ENCODE measurements at places on chromosomes 12 and 14.

DNA sequence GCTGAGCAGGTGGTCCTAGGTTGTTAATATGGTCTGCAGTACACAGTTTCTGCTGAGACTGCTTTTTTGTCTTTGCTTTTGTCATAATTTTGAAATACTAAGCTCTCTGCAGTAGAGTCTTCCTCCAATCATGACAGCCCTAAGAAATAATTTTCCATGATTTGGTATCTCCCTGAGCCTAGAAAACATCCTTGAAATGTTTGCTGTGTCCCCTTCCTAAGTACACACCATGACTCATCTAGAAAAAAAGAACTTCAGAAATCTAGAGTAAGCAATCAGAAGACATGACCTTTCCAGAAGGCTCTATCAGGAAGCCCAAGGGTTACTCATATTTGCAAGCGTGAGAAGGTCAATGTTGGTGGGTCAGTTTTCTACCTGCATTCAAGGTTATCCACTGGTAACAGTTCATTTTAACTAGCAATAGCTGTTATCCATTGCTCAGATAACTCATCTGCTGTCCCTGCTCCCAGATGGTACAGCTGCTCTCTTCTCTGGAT lies 16.4 kb downstream of the DAD1 start:
- DNase-seq, result no peak

- no peak for DNase-seq
Measured at GRCh38 chr12:110917961-110918360, 2.4 kb downstream of the MYL2 start.

GRCh38 chr12:50678650-50679365 lies 85.1 kb upstream of the ATF1 start:
- no peak for DNase-seq

- DNase-seq, result peak; percentile 21
Measured at GRCh38 chr12:100199347-100200149, 1.1 kb upstream of the ACTR6 start.

DNA sequence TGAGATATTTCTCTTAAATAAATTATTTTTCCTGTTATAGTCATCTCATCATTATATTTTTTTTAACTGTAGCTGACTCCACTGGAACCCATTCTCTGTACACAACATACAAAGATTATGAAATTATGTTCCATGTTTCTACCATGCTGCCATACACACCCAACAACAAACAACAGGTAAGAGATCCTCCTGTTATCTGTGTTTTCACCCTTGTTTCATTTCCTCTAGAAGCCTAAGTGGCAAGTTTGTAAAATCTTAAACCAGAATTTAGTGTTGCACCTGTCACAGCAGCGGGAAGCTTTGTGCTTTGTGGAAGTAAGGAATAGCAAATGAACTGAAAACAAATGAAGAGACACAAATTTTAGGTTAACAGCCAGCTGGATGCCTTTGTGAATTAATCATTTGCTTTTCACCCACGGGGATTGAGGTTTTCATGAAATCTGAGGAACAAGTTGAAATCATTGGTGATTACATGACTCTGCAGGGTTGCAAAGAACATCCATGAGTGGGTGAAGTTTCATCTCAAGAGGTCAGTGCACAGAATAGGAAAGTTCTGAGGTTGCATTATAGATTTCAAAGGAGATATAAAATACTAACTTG lies 273.9 kb upstream of the RGS6 start:
- no peak for DNase-seq

- DNase-seq, result no peak
Measured at GRCh38 chr12:93127582-93128331, 198.7 kb upstream of the EEA1 start.

DNA sequence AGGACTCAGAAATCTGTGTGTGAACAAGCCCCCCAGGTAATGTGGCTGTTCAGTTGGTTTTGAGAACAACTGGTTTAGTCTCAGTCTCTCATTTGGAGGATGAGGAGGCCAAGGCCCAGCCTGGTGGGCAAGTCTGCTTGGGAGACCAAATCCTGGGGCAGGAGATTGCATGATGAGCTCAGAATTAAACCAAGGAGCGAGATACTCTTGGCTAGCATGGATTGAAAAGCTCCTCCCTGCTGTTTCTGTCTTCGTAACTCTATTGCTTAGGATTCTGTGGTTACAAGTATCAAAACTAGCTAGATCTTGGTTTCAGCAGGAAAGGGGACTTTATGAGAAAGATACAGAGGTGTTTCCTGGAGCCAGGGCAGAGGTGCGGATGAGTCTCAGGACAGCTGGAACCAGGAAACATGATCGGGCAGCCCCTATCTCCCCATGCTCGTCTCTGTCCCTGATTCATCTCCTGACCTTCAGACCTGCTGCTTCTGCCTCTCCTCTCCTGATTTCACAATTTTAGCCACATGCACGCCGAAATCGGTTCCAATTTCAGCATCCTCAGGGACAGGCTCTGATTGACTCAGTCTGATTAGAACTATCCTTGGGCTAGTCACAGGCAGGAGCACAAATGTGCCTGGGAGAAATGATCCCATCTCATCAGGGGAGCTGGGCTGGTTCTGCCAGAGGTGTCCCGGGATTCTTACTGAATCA lies 40.2 kb upstream of the RIN3 start:
- DNase-seq, result no peak

DNA sequence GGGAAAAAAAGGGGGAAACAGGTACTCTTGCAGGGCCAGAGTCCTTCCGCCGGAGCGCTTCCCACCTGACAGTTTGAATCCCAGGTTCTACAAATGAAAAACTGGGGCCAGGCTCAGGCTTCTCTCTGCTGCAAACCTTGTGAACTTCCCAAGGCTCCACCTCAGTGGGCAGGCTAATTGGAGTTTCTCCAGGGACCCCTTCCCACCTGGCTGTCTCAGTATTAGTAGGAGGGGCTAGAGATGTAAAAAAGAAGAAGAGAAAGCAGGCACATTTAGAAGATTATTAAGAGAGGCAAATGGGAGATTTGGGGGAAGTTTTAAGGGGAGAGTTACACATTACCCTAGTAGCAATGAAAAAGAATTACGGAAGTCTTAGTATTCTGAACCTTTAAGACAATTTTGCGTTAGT lies 20.0 kb upstream of the CLEC2D start:
- no peak for DNase-seq

DNA sequence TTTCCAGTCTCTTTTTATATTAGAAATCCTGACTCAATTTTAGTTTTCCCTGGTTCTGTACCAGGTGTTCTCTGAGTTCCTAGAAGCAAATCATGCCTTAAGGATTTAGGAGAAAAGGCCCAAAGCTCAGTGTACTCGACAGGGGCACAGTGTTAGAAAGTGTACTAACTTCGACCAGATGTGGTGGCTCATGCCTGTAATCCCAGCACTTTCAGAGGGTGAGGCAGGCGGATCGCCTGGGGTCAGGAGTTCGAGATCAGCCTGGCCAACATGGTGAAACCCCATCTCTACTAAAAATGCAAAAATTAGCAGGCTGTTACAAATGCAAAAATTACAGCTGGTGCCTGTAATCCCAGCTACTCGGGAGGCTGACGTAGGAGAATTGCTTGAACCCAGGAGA lies 12.0 kb downstream of the VEZT start:
- no peak for DNase-seq

- no peak for DNase-seq
Measured at GRCh38 chr12:26278666-26279065, 83.3 kb downstream of the SSPN start.

Measured in occipital lobe (tissue), 3 donors.